ENCODE measurements at places on chromosomes 3 and 15.

GRCh38 chr3:116046350-116046749, 398.9 kb downstream of the LSAMP start:
- DNase-seq: no peak

- peak; percentile 61 for DNase-seq
Observed at GRCh38 chr3:172194702-172195406, 155.5 kb downstream of the FNDC3B start.

GRCh38 chr3:5428607-5429516, 241.4 kb downstream of the EDEM1 start:
- no peak for DNase-seq

DNA sequence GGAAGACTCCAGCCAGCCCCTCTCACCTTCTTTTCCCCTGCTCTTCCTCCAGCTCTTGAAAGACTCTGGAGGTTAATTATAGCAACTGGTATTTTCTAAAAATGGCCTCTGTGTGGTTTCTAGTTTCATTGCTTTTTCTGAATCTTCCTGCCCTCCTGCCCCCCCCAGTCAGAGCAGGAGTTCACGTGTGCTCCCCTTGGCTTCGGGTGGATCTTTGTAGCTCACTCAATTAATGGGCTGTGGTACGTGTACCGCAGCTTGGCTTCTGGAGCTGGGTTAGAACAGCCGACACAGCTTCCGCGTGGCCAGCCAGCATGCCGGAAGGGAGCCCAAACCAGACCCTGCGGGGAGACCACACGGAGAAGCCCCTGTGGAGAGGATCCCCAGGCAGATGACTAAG, 31.5 kb downstream of the TM2D3 start:
- no peak for DNase-seq

GRCh38 chr15:45743426-45744235, 108.8 kb downstream of the SQOR start:
- DNase-seq: no peak

DNA sequence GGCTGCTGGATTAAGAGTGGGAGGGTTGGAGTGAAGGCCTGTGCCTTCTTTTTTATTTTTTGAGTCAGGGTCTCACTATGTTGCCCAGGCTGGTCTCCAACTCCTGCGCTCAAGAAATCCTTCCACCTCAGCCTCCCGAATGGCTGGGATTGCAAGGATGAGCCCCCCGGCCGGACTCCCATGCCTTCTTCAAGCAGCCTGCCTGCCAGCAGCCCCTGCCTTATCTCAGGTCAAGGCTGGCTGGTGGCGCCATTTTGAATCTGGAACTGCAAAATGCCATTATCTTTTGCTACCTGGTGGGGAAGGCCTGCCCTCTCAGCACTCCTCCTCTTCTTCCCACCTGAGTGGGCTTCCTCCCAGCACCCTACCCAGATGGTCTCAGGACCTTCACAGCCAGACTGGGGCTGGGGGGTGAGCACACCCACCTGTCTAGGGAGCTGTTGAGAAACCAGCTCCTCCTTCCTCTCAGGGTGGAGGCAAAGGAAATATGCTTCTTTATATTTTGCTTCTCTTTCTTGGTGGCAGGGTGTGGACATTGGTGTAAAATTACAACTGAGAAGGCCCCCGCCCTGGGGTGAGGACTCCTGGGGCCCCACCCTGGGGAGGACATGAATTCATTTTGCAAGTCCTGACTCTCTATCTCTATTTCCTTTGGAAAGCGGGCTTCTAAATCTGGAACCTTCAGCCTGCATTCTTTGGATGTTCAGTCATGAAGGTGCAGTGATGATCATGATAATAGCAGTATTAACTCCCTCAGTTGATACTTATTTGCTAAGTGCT, 7.7 kb upstream of the FLNB start:
- DNase-seq: no peak

DNA sequence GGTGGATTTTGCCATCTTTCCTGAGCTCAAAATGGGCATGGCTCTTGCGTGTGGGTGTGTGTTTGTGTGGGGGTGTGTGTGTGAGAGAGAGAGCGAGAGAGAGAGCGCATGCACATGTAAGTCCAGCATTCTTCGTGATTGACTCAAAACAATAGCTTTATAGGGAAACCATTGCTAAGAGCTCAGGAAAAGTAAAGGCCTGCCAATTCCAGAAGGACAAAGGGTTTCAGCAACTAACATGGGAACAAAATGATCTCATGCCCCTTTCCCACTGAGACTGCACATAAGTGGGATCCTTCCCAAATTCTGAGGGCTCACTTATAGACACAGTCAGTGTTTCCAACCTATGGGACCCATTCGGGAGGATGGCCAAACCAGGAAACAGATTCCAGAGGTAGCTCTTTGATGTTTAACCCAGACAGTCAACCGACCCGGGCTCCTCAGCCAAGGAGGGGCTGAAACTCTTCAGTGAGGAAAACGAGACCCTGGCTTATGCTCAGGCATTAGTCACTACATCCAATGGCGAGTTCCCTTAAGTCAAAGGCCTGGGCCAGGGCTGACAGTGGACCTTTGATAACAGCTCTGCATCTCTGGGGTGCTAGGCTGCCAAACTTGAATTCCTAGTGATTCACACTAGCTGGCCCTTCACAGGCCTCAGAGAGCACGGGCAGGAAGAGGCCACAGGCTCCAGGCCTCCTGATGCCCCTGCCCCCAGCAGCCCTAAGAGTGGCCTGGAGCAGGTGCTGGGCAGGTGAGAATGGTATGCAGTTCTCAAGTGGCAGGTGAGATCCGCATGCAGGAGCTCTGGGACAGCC, 305.0 kb upstream of the C2CD4B start:
- no peak for DNase-seq

DNA sequence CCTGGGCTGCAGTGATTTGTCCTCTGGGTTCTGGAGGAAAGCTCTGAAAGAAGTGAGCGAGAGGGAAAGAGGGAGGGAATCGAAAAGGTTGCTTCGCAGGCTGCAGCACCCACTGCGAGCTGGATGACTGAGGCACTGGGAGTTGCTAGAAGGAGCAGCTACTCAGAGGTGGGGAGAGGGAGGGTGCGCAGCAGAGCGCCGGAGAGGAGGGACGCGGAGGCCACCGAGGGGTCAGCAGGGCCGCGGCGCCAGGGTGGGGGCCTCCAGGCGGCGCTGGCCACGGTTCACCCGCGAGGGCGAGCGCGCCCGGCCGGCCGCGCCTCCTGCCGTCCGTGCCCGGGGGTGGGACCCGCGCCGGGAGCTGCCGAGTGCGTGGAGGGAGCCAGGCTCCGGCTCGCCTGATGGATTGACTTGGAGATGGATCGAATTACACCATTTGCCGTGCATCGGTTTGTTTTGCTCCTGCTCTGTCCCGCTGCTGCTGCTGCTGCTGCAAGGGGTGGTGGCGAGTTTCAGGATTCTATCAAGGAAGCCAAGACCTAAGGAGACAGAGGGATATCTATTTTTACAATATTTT, at the start of gene SEMA6D:
TSS of gene SEMA6D (plus strand) at position 470 of the 577 bp plus-strand sequence. CDS start 42,294 bp downstream, outside the sequence.
- DNase-seq: peak; percentile 90

- no peak for DNase-seq
Observed at GRCh38 chr3:140396110-140396509, 281.8 kb upstream of the TRIM42 start.

GRCh38 chr3:178787960-178788359, 251.7 kb downstream of the KCNMB2 start:
- no peak for DNase-seq

DNA sequence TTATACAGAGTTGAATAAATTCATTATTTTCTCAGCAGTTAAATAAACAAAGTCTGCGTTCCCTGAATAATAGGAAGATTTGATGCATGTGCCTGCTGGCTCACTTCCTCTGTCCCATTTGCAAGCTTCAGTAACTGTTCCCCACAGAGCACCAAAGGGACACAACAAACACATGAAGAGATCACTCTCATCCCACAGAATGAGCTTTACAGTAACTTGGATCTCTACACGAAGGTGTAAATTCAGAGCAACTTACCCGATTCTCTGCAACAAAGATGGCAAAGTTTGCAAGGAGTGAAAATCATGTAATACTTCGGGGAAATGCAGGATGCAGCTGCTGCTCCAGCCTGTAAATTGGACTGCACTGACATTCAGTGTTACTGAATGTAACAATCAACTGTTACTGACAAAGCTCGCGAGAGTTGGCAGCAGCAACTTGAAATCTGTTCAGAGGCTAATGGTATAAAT, at the start of gene BCHE:
TSS of gene BCHE (minus strand) at position 366 of the 468 bp plus-strand sequence. CDS start 6,390 bp downstream, outside the sequence.
- peak; percentile 88 for DNase-seq

DNA sequence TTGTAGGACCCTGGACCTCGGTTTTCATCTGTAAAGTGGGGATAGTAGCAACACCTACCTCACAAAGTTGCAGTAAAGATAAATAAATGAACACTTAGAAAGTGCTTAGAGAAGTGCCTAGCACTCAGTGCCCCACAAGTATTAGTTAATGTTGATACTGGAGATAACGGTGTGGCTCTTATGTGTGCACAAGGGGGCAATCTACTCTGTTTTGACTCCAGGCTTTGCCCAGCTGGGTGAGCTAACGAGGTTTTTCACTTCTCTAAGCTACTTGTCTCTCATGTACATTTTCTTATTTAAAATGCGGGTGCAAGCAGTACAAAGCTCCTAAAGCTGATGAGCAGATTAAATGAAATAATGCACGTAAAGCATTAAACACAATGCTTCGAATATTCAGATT, 193.5 kb upstream of the ICE2 start:
- DNase-seq: no peak

- no peak for DNase-seq
Observed at GRCh38 chr3:95312650-95313049, 1249.8 kb downstream of the NSUN3 start.

- no peak for DNase-seq
Observed at GRCh38 chr15:87656372-87656771, 600.2 kb downstream of the NTRK3 start.

Data from lung (tissue), 17 donors.